Stimulated activated CD8-positive, alpha-beta memory T cell treated with anti-CD3 and anti-CD28 coated beads, Interleukin-15, amount 100 ng/mL, for 4 hours (primary cell): ENCODE measurements at places on chromosomes 3 and 15.

DNA sequence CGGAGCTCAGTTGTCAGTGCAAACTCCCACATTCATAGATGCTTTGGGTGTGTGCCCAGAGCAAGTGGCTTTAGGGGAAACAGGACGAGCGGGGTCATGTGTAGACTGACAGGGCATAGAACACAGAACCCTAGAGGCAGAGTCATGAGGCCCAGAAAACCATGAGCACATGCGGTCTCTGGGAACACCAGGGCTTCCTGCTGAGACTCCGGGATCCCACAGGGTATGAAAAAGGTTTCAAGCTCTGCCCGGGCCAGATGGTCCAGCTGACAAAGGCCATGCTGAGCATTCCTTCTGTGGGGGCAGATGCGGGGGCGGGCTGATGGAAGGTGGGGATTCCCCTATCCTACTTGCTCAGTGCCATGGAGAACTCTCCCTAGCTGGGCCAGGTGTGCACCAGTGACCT, 44.8 kb downstream of the ROPN1B start:
- DNase-seq = no peak

GRCh38 chr3:189625572-189625971, 5.6 kb upstream of the TP63 start:
- DNase-seq = no peak

- DNase-seq = no peak
Measured at GRCh38 chr15:69377216-69377970, 36.8 kb upstream of the KIF23 start.

- DNase-seq = no peak
Measured at GRCh38 chr3:171219258-171219657, 192.7 kb upstream of the SLC2A2 start.

DNA sequence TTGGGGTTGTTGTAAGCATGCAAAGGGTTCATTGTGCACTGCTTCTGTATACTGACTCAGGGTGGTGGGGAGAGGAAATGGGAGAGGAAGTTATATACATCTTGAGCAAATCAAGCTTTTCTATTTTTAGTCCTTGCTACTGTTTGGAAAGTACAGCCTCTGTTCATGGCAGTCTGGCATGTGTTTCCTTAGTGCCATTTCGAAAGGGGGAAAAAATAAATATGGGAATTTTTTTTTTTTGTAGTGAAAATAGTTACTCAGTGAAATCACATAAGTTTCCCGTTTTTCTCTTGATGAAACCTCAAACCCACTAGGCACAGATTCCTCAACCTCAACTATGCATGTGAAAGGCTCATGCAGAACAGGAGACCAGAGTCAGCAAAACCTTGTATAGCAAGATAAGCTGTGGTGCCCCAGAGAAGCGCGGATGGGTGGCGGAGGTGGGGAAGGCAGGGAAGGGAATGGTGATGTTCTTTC, 353.3 kb downstream of the LPP start:
- no peak for DNase-seq

GRCh38 chr3:101549473-101549872, 12.2 kb upstream of the TRMT10C start:
- DNase-seq = no peak

GRCh38 chr3:73485877-73486330, 138.8 kb downstream of the PDZRN3 start:
- DNase-seq = no peak
